ENCODE measurements at places on chromosomes 5 and 9.

DNA sequence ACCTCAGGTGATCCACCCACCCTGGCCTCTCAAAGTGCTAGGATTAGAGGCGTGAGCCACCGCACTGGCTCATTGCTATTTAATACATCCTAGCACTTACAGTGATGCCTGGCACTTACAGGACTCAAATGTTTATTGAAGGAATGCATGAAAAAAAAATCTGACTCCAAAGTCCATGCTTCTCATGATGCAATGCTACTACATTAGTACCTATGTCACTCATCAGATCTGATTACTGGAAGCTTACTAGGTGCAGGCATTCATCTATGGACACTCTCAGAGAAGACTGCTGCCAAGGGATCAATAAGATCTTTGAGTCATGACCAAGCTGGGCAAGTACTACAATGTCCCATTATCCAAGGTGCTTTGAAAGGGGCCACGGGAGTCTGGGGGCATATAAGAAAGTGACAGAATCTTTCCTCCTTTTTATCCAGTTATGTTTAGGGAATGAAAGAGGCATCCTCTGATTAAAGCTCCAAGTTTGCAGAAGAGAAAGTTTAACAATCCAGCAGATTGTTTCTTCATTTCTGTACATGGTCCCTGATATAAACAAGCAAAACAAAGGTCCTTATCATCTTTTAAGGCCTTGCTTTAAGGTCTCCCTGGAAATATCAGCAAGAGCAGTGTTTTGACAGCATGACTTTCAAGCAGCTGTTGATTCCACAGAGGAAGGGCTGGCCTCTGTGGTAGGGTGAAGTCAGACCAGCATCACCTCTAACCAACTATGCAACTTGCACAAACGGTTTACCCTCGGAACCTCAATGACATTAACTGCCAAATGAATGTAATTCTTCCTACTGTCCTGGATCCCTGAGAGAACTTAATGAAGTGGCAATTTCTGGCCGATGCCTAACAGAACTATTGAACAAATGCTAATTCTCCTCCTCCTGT, 35.9 kb downstream of the ARPC5L start:
- DNase-seq, result no peak

- no peak for DNase-seq
These were observed 192.4 kb downstream of the SLF1 start for GRCh38 chr5:94810877-94811276.

GRCh38 chr5:156191547-156191946, 135.4 kb upstream of the SGCD start:
- DNase-seq, result no peak

DNA sequence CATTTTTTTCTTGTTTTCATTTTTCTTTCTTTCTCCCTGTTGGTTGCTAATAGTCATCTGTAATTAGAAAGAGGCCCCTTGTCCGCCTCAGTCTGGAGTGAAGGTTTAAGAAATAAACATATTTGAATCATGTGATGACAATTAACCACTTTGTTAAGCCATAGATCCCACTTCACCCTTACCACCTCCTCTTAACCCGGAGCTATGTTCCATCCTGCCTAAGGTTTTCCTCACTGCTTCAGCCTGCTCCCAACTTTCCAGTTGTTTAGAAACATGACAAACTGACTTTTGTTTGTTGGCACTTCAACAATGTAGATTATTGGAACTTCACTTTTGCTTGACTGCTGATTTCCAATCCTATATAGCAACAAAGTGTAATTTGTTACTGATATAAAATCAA, 37.4 kb upstream of the SSBP2 start:
- no peak for DNase-seq

DNA sequence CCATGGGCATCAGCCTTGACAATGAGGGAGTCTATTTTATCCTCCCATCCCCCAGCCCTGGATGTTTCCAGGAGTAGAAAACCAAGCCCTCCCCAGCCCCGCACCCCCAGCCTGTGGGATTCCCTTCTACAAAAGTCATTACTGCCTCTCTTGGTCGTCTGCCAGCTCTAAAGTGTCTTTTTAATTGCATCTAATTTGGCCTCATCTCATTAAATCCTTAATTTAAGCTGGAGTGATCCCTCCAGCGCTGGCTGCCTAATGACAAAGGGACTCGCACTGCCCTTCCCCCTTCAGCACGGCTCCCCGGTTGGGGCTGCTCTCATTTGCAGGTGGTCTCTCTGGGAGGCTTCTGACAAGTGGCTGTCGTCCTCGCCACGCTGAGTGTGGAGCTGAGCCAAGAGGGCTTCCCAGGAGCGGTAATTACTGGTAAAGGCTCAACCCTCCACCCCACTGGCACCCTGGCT, 107.9 kb upstream of the ALDH1B1 start:
- DNase-seq, result no peak

- DNase-seq, result no peak
These were observed 412.7 kb downstream of the CETN3 start for GRCh38 chr5:89996890-89997289.

GRCh38 chr5:109291090-109291489, 118.7 kb downstream of the PJA2 start:
- DNase-seq, result no peak

DNA sequence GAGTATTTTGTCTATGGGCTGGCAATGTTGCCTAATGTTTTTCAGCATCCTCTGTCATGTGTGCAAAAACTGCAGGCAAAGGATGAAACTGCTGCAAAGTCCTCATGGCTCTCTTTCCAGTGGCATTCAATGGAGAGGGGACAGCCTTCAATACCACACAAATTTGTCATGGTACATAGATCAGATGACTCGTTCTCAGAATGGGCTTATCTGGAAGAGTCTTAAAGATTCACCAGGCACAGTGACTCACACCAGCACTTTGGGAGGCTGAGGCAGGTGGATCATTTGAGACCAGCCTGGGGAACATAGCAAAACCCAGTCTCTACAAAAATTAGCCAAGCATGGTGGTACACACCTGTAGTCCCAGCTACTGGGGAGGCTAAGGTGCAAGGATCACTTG, 5.3 kb downstream of the CDKN2AIPNL start:
- no peak for DNase-seq

GRCh38 chr5:65539827-65540226, 23.1 kb downstream of the CENPK start:
- no peak for DNase-seq

DNA sequence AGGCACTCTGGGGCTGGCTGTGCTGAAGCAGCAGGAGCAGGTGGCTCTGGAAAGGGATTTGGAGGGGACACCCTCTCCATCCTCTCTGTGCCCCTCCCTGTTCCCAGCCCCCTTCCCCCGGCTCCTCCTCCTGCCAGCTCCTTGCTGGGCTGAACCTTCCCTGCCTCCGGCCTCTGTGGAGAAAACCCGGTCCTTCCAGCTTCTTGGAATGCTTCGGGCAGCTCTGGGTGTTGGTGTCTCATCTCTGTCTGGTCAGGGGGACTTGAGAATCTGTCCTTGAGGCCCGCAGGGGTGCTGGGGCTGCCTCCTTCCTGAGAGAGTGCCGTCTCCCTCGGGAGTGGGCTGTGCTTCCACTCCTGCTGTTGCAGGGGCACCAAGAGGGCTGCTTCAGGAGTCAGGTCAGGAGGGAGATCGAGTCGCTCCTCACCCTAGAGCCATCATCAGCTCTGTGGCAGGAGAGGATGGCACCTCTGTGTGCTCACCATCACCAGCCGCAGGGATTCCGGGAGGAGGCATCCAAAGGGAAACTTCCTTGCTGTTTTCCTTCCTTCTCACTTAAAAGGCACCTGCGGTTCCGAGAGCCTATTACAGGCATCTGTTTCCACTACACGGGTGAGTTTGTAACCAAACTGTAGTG, 30.6 kb downstream of the NDUFS6 start:
- DNase-seq, result no peak

GRCh38 chr5:157543825-157544622, 31.6 kb downstream of the ADAM19 start:
- no peak for DNase-seq

DNA sequence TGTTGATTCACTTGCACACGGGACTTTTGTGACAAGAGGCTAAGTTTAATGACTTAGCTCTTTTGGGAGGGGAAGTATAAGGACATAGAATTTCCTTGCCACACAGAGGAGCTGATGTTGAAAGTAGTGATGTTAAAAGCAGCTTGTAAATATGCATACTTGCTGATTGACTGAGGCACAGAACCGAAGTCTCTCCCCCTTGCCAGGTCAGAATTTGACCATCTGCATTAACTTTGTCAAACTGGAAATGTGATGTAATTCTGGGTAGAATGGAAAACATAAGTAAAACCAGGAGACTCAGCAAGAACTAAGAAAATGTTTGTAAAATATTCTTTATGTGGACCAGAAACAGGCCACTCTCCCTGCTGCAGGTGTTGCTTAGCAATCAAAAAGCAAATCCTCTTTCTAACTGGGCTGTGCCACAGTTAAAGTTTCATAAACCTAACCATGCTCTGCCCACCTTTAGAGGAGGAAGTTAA, 284.2 kb downstream of the NR3C1 start:
- DNase-seq, result peak; percentile 84

GRCh38 chr5:174324680-174325079, 279.2 kb downstream of the NSG2 start:
- DNase-seq, result no peak

DNA sequence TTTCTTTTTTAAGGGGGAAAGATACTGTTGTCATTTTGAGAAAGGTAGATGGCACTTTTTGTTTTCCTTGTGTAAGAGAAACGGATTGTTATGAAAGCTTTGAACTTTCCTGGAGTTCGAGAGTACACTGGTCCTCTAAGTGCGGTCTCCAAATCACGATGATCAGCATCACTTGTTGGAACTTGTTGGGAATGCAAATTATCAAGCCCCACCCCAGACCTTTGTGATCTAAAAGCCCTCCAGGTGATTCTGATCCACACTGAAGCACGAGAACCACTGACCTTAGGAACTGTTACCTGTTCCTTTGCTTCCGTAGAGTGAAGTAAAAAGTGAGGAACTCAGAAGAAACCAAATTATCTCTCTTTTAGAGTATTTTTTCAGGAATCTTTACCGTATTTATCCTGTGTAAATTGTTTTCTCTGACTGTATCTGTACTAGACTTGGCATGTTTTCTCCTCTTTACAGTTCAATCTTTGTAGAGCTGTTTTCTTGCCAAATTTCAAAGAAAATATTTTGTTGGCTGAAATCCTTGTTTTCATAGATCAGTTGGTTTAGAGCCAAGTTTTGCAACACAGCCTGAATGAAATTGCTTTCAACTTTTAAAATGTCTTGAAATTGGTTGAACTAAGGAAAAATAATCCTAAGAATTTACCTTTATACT, 4.0 kb downstream of the MAT2B start:
- DNase-seq, result no peak

DNA sequence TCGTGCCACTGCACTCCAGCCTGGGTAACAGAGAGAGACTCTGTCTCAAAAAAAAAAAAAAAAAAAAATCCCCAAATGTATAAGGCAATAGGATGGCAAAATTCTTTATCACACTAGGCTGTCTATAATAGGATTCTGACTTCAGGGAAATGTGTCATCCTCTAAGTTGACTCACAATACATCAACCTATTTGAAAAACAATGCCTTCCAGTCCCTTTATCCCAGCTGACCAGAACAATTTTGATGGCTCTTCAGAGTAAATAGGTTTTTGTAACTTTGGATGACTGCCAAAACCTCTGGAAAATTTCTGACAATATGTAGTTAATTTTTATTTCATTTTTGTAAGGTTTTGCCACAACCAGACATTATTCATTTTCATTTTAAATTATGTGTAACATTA, 184.1 kb downstream of the CCDC192 start:
- no peak for DNase-seq

GRCh38 chr9:126636983-126637798, 23.5 kb downstream of the LMX1B start:
- DNase-seq, result no peak

- no peak for DNase-seq
These were observed 283.1 kb downstream of the SMARCA2 start for GRCh38 chr9:2298217-2298616.

DNA sequence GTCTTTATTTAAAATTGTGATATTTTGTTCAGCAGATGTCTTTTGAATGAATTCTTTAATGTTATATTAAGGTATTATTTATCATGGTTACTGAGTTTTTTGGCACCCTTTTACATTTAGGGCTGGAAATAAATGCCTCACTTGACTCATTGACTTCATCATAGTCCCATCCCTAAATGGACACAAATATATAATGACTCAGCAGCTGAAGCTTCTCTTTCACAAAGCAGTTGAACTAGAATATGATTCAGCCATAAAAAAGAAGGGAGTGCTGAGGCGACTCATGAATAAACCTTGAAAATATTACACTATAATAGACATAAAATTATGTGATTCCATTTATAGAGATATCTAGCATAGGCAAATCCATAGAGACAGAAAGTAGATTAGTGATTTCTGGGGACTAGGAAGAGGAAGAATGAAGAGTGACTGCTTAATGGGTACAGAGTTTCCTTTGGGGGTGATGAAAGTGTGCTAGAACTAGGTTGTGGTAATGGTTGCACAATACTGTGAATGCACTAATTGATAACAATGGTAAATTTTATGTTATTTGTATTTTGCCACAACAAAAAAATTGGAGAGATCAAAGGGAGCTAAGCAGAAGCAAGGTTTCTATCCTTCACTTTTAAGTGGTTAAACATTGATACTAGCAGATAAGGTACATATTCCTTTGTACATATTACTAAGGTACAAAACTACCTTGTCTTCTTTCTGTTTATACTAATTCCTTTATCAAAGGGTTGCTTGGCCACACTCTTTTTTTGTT, 449.6 kb downstream of the NTRK2 start:
- DNase-seq, result no peak

GRCh38 chr9:35110327-35110761, 5.3 kb downstream of the ATOSB start:
- no peak for DNase-seq

- DNase-seq, result no peak
These were observed 2.0 kb downstream of the PIK3R1 start for GRCh38 chr5:68217528-68217927.

- DNase-seq, result no peak
These were observed 14.5 kb upstream of the RPL26L1 start for GRCh38 chr5:172944741-172945140.

GRCh38 chr9:92525306-92525705, 10.5 kb downstream of the ECM2 start:
- DNase-seq, result no peak

GRCh38 chr5:37448941-37449340, 69.8 kb downstream of the WDR70 start:
- no peak for DNase-seq

DNA sequence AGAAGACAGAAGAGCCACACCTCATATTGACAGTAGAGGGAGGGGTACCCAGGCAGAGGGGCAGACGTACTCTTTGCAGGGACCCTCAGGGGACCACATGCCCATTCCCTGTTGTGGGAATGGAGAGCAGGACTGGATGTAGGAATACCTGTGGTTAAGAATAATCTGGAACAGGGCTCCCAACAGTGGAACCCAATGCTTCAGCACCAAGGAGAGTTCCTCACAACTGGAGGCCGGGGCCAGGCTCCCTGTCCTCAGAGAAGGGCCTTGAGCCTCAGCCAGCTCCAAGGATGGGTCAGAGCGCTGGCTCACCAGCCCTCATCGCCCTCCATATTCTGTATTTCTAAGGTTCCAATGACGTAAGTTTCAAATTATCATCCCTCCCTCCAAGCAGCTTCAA, 7.4 kb upstream of the SHC3 start:
- no peak for DNase-seq

GRCh38 chr5:105954341-105954740, 1716.4 kb downstream of the EFNA5 start:
- no peak for DNase-seq

GRCh38 chr5:33322632-33323031, 118.1 kb upstream of the TARS1 start:
- DNase-seq, result no peak

GRCh38 chr5:95620870-95621838, 1.3 kb downstream of the GPR150 start:
- DNase-seq, result no peak

- peak; percentile 57 for DNase-seq
These were observed 63.0 kb downstream of the PTTG1 start for GRCh38 chr5:160484678-160485077.

- DNase-seq, result no peak
These were observed 470 bp downstream of the HBEGF start for GRCh38 chr5:140345919-140346347.
